Karpas-422 (cell line): ENCODE measurements at places on chromosomes 12 and 14. TPM values are rescaled to one million over a fixed set of nuclear protein-coding genes. Genes with fewer than 3 reads are reported as not detected.

- no peak for DNase-seq
These were observed 3.0 kb downstream of the NUAK1 start for GRCh38 chr12:106135781-106136180.

GRCh38 chr12:43011383-43011926 lies 421.9 kb upstream of the PRICKLE1 start:
- DNase-seq = no peak

DNA sequence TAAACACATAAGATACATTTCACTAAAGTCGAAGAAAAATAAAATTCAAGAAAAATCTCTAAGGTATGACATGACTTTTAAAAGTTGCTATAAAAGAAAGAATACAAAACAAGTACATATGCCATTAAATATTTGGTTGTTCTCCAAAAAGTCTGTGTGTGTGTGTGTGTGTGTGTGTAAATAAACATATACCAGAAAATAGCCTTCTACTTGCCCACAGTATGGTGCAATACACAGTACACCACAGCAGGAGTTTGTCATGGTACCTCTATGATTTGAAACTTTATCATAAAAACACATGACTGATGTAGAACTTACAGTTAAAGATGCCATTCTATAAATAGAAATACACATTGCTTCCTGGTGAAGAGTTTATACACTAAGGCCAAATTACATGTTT lies 692.7 kb upstream of the MGAT4C start:
- no peak for DNase-seq

- no peak for DNase-seq
These were observed 117.2 kb upstream of the FZD10 start for GRCh38 chr12:130044991-130045621.

GRCh38 chr14:68104518-68104917 lies 284.9 kb downstream of the RAD51B start:
- no peak for DNase-seq

DNA sequence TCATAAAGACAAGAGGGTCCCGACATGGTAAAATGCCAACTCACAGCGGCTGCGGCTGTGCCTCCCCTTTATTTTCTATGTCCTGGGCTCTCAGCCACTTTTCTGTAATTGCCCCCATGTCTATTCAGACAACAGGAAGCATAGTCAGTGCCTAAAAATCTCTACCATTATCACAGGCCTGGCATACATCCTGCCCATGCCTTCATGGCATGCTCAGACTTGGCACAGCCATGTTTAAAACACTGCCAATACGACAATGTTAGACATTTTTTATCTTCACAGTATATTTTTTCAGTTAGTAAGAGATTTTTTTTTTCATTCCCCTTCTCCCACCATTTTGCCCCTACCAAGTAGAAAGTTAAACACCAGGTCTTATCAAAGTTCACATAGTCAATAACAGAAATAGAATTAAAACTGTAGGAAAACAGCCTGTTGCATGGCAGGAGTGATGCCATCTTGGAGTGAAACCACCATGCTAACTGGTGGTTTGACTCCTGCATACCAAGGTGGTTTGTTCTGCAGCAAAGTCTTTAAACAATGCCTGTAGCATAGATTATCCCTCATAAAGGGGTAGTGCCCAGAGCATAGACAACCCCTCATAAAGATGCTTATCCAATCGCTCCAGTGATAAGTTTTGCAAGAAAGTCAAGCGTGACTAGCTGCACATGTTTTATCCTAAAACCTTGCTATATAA lies 18.9 kb upstream of the CERS5 start:
- no peak for DNase-seq

GRCh38 chr14:29037411-29037810 lies 270.8 kb downstream of the FOXG1 start:
- DNase-seq = no peak

DNA sequence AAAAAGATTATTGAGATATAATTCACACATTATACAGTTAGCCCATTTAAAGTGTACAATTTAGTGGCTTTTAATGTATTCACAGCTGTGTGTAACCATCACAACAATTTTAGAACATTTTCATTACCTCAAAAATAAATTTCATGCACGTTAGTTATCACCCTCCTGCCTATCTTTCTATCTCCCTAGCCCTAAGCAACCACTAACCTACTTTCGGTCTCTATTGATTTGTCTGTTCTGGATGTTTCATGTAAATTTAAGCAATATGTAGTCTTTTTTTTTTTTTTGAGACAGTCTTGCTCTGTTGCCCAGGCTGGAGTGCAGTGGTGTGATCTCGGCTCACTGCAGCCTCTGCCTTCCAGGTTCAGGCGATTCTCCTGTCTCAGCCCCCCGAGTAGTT lies 439.4 kb downstream of the PCNX1 start:
- no peak for DNase-seq

DNA sequence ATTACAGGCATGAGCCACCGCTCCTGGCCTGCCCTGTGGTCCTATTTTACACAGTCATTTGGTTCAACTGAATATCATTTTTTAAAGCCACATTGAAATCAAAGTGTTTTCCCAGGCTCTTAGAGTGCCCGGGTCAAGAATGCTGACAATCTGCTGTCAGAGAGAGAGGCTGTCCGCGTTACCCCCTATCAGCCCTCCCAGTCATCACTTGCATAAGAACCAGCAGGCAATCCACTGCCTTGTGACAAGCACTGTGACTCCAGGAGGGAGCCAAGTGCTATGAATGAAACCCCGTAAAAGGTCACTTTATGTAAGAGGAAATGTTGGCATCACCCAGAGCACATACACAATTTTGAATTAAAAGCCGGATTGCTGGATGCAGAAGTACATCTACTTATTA lies 13.5 kb downstream of the PHLDA1 start:
- no peak for DNase-seq

GRCh38 chr12:52010152-52010622 lies 3.4 kb downstream of the TAMALIN start:
- DNase-seq = no peak

DNA sequence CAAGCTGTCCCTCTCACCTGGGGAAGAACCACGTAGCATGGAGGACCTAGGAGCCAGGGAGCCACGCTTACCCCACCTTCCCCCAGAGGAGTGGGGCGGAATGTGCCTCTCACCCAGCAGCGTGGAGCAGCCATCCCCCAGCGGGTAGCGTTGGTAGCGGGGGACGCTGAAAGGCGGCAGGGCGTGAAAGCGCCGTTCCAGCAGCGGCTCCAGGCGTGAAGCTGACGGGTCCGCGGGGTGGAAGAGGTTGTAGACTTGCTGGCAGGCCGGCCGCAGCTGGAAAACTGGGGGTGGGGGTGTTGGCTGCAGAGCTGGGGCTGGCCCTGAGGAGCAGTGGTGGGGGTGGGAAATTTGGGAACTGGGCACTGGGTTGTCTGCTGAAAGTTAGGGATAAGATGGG lies 11.9 kb downstream of the ARL6IP4 start:
- no peak for DNase-seq

DNA sequence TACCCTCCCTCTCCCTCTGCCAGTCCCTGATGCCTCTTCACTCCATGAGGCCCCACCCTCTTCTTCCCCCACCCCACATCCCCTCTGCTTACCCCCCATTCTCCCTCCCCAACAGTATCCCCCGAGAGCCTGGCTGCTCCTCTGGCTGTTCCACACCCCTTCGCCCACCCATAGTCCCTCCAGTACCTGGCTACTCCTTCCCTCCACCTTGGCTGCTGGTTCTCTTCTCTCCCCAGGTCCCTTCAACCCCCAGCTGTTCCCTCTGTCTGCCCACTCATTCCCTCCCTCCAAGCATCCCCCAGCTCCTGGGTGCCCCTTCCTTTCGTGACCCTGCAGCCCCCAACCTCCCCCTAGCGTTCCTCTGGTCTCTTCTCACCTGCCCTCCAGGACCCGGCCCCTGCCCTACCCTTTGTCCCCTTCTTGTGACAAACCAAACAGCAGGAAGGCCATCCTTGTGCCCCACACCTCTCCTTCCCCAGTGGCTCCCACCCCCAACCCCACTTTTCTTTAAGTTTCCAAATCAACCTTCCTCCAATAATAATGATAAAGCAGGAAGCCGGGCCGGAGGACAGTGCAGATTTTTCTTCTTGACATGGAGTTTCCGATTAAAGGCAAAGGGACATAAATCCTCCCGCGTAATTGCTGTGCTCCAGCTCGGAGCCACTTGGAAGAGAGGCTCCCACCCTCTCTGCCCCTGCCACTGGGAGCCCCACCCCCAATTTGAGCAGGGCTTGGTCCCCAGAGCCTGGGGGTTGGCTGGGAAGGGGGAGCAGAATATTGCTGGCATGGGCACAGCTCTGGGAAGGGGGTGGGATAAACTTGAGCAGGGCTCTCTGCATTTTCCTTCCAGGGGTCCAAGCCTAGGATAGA lies 40.0 kb downstream of the SMUG1 start:
- no peak for DNase-seq

GRCh38 chr14:97290065-97290464 lies 492.9 kb downstream of the VRK1 start:
- no peak for DNase-seq

GRCh38 chr14:95346820-95347219 lies 27.1 kb upstream of the CLMN start:
- DNase-seq = no peak

- DNase-seq = peak; percentile 90
These were observed 45.4 kb downstream of the DCAF5 start for GRCh38 chr14:69107407-69108003.

GRCh38 chr14:95380350-95381042 lies 60.8 kb upstream of the CLMN start:
- DNase-seq = no peak

- DNase-seq = no peak
These were observed 63.5 kb downstream of the ST8SIA1 start for GRCh38 chr12:22271023-22271422.

- no peak for DNase-seq
These were observed 53.4 kb downstream of the RGS6 start for GRCh38 chr14:71985538-71986189.

DNA sequence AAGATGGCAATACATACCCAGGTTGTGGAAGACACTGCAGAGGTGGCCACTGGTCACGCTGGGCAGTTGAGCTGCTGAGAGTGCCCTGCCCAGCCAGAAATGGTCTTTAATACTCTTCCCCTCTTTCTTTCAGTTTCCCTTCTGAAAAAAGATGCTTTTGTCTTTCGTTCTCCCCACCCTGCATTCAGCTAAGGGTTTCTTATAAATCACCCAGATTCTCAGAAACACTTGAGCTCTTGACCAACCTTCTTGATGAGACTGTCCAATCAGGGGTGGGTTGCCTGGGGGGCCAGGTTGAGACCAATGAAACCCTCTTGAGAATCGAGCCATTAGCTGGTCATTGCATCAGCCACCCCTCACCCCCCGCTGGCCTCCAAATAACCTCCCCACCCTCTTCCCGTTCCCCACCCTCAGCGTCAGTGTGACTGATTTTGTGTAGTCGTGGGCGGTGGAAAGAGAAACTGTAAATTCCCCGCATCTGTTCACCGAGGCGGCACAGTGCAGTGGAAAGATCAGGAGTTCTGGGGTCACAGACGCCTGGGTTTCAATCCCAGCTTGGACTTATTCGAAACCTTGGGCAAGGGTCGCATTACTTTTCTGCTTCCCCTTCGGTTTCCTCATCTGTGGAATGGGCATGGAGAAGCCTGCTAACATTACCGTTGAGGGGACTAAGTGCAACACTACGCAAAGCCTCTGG lies 52.3 kb downstream of the SLC25A47 start:
- DNase-seq = peak; percentile 70

DNA sequence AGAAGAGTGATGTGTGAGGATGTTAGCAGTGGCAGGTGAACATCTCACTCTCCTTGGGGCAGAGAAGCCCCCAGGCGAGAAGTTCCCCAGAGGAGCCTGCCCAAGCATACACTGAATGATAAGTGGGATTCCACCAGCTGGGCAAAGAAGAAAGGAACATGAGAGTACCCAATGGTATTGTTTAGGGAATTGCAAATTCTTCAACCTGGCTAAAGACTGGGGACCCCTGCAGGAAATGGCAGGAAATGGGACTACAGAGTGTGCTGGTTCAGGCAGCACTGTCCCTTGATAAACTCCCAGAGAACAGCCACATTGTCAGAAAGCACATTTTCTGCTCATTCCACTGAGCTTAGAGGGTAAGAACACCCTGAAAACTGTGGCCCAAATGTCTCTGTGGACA lies 121.3 kb downstream of the RPS29 start:
- DNase-seq = peak; percentile 52

DNA sequence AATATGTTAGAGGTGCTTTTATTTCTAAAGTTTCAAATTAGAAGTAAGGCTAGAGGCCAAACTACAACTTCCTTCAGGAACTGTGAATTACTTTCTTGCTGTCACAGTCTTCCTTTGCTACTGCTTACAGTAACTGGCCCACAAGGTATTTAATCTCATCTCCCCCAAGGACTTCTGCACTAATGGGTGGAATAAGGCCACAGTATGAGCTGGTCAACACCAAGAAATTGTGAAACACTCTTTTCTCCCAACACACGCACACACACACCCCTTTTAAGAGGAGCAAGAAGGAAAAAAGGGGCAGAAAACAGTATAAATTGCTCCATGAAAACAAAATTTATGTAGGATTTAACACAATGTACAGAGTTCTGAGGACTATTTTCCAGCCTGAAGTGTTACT lies 45.6 kb downstream of the SCAF11 start:
- DNase-seq = no peak

GRCh38 chr14:87397499-87397898 lies 595.5 kb downstream of the GALC start:
- peak; percentile 74 for DNase-seq

DNA sequence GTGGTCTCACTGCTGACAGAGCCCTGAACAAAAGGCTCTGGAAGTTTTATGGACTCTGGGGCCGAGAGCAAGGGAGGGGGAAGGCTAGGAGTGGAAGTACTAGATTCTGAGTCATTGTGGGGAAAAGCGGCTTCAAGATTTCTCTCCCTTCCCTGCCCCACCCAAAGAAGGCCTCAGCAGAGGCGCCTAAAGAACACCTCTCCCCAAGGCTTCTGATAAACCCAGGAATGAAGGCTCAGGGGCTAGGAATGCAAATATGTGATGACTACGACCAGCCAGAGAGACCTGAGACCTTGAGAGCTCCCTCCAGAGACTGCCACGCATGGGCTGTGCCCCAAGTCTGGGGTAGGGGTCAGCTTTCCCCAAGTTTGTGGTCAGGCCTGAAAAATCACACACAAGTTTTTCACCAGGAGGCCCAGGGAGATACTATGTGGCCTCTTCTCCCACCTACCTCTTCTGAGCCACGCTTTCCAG lies 130.7 kb upstream of the HIF1A start:
- DNase-seq = no peak

DNA sequence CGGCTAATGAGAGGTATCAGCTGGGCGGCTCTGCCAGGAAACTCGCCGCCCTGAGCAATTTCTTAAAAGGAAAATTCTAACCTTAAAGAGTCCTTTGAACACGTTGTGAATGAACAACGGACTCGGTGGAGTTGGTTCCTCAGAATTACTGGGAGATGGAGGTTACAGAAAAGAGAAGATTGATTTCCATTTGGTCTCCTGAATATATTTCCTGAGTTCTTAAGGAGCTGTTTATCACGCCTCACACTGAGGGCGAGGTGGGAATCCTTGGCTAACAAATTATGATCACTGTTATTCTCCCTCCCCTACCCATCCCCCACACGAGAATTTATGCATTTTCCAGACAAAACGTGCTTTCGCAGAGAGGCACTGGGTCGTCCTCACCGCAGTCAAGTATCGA lies 194.5 kb upstream of the C14orf180 start:
- DNase-seq = no peak

The BMP4 gene
- not detected in 2 replicates for total RNA-seq

The CMKLR1 gene
- total RNA-seq = not detected in 2 replicates

The ERBB3 gene
- total RNA-seq = not detected in 2 replicates

The KRT83 gene
- not detected in 2 replicates for total RNA-seq

The CHMP4A gene
- total RNA-seq = 36.8 and 94.6 TPM in 2 replicates

The GALC gene
- total RNA-seq = 20.3 and 33.4 TPM in 2 replicates

The SERPINA12 gene
- total RNA-seq = not detected in 2 replicates

The LTB4R gene
- 26.6 and 29.6 TPM in 2 replicates for total RNA-seq

The ESPL1 gene
- 9.4 and 22.8 TPM in 2 replicates for total RNA-seq

The SLC6A15 gene
- not detected in 2 replicates for total RNA-seq

The CPNE6 gene
- total RNA-seq = 0.04 and 1.3 TPM in 2 replicates
